ENCODE measurements at places on chromosomes 5 and 9.

GRCh38 chr5:168299372-168299771, 7.9 kb downstream of the WWC1 start:
- no peak for DNase-seq

DNA sequence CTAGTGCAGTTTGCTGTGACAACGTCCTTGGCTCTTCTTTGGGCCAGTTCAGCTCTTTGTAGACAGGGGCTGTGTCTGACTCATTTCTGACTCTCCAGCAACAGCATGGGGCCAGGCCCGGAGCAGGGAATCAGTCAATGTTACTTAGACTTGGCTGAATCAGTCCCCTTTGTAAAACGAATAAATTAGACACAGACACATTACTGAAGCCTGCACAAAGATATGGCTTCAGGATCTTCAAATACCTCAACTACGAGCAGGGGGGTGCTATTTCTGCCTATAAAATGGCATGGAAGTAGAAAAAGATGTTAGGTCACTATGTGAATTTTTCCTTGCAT, 204.7 kb downstream of the TTLL11 start:
- no peak for DNase-seq

GRCh38 chr9:26308328-26308727, 584.3 kb downstream of the CAAP1 start:
- no peak for DNase-seq

- DNase-seq: no peak
These were observed 1262.6 kb downstream of the EFNA5 start for GRCh38 chr5:106408141-106408540.

DNA sequence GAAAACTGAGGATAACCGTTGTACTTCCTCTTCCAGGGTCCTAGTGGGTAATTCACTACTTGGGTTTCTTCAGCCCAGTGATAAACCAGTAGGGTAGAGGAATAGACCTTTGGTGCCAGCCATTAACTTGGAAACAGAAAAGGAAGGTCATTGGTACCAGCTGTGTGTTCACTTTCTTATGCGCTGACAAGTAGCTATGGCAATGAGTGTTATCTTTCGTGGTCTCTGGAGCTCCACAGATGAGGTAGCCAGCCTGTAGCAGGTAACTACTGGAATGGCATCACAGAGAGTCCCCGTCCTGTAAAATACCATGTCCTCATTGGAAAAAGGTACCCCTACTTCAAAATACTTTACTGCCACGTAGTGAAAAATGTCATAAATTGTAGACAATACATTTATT, 2.3 kb downstream of the UHRF2 start:
- DNase-seq: no peak
